Stimulated activated CD8-positive, alpha-beta memory T cell treated with anti-CD3 and anti-CD28 coated beads, Interleukin-4, amount 100 ng/mL, for 1 hour (primary cell): ENCODE measurements at places on chromosomes 12 and 14.

GRCh38 chr12:1093166-1093751 lies 102.2 kb downstream of the ERC1 start:
- DNase-seq: no peak

- DNase-seq: no peak
Observed at GRCh38 chr14:96067985-96068930, 29.1 kb downstream of the C14orf132 start.

DNA sequence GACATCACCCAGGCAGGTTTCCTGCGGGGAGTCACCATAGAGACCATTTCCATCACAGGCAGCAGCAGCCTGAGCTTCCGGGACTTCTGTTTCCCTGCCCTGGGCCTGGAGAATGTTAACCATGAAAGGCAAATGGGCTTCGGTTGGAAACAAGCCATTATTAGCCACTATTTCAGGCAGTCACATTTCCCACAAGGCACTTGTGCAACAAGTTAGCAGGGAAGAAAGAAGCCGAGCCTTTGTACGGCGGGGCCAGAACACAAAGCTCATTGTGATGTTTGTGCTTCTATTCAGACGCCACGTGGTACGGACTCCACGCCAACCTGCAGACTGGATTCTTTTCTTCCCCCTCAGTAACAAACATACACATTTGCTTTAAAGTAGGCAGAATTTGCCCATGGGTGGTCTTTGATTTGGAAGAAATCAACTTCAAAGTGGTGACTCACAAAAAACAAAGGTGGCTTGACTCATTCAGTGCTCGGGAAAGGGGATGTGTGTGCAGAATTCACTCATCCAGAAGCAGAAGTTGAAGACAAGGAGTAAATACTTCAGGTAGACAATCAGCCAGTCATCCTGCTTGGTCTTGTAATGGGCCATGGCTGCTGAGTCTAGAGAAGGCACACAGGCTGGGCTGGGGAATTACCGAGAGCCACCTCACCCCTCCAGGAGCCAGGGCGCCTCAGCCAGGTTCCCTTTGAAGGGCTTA lies 154.2 kb upstream of the PRMT8 start:
- DNase-seq: no peak

DNA sequence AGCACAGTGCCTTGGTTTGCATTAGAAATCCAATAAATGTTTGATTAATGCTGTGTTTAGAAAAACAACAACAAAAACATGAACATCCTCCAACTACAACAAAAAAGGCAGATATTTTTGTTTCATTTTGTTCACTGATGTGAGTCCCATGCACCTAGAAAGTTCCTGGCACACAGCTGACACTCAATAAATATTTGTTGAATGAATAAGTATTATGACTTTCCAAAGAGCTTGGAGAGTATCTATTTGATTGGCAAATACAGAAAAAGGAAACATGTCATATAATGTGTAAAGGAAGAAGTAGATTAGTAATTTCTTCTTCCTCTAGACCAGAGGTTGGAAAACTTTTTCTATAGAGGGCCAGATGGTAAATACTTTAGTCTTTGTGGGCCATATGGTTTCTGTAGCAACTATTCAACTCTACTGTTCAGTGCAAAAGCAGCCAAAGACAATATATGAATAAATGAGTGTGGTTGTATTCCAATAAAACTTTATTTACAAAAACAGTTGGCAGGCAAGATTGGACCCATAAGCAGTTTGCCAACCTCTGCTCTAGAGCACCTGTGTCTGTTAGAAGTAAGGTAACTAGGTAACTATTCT lies 312.3 kb upstream of the DIO2 start:
- DNase-seq: no peak

DNA sequence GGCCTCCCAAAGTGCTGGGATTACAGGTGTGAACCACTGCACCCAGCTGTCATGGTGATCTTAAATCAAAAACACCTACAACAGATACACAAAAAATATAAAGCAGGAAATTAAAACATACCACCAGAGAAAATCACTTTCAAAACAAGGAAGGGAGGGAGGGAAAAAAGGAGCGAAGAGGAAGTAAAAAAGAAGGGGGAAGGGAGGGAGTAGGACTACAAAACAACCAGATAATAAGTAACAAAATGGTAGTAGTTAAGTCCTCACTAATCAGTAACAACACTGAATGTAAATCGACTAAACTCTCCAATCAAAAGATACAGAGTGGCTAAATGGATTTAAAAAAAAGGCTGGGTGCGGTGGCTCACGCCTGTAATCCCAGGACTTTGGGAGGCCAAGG lies 89.0 kb downstream of the SH2B3 start:
- DNase-seq: no peak

- no peak for DNase-seq
Observed at GRCh38 chr14:104220215-104221070, 82.1 kb downstream of the KIF26A start.

DNA sequence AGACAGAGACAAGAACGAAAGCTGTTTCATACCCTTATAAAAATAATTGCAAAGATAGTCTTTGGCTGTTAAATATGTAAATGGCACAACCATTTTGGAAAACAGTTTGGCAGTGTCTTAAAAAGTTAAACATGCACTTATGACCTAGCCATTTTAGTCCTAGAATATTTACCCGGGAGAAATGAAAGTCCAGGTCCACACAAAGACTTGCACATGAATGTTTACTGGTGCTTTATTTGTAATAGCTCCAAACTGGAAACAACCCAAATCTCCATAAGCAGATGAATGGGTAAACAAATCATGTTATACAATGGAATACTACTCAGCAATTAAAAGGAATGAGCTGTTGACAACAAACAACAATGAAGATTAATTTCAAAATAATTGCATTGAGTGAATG lies 380.4 kb downstream of the ETNK1 start:
- no peak for DNase-seq

GRCh38 chr14:50656776-50657175 lies 11.3 kb downstream of the SAV1 start:
- no peak for DNase-seq

DNA sequence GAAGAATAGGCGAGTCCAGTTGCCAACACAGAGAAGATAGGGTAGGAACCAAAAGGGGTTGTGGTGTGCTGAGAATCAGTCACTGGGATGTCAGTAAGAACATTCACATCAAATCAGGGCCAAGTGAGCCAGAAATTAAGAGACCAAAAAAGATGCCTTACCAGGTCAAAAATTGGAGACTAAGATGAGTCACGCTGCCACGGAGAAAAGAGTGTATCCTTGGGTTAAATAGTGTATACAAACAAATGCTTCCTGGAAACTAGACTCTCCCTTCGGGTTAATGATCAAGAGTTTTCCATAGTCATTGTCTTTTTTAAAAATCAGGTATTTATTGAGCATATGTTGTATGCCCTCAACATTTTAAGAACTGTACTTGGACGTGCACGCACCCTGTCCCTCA lies 45.2 kb upstream of the BAZ1A start:
- no peak for DNase-seq

- no peak for DNase-seq
Observed at GRCh38 chr14:23660290-23661226, 24.4 kb downstream of the DHRS2 start.

- DNase-seq: no peak
Observed at GRCh38 chr14:68589447-68590200, 203.2 kb downstream of the ZFP36L1 start.

GRCh38 chr14:72965249-72965648 lies 39.0 kb downstream of the DCAF4 start:
- no peak for DNase-seq

DNA sequence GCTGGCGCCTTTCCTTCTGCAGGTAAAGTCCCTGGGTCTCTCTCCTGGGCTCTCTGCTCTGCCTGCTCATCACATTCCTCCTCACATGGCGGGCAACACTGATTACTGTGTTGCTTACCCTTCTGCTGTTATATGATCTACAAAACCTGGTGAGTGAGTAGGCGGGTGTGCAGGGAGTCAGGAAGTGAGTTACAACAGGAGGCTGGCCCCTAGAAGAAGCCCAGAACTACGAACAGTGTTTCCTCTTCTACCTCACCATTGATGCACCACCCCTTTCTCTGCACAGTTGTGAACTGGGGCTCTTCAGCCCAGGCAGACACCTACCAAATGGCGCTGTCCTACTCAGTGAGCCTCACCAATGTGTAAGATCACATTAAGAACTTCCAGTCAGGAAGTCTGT lies 4.9 kb upstream of the KLHL33 start:
- DNase-seq: peak; percentile 2

DNA sequence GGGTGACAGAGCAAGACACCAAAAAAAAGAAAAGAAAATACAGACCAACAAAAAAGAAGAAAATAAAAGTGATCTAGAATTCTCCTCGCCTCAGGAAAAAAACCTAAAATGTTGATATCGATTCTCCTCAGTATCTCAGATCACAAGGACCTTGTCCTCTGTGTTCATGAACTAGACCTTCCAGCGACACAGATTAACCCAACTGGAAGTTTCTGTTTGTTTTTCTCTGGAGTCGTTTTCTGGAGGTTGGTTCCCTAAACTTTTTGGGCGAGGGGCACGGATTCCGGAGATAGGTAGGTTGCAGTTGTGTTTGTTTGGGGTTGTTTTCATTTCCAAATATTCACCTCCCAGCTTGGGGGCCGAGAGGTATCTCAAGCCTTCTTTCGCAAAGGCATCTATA lies 559 bp upstream of the RFC5 start:
- DNase-seq: no peak

DNA sequence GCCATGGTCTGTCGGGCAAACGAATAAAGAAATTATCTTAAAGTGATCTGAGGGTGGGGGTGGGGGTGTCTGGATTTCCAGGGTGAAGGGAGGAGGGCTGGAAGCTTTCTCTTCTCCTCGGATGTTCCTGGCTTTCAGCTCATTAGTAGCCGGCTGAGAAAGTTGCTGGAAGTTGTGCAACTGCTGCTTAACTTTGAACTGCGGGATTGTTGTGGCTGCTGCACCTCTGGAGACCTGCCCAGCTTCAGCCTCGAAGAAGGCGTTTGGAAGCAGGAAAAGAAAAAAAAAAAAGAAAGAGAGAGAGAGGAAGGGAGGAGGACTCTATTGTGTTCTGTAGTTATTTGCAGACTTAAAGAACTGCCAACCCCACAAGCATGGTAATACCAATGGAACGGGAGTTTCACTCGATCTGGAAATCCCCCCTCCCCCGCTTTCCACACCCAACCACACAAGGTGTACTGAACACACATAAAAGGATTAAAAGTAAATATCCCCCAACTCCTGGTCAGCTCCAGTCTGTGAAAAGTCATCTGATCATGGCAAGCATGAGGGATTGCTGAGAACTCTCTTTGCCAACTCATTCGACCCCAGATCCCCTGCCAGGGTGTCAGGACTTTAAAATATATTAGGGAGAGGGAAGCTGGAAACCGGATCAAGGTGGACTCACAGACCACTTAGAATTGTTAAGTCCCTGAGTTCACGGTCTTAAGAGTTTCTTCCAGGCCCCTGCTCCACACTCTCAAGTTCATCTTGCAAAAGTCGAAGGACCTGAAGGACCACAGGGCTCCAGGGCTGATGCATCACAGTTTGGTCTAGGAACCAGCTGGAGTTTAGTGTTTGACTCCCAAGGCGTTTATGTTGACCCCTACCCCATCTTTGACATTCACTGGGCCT lies at the start of gene RASSF9:
Gene RASSF9 (minus strand): TSS at position 213 of the 894 bp plus-strand sequence. CDS start 208 bp downstream, at position 5.
- no peak for DNase-seq

DNA sequence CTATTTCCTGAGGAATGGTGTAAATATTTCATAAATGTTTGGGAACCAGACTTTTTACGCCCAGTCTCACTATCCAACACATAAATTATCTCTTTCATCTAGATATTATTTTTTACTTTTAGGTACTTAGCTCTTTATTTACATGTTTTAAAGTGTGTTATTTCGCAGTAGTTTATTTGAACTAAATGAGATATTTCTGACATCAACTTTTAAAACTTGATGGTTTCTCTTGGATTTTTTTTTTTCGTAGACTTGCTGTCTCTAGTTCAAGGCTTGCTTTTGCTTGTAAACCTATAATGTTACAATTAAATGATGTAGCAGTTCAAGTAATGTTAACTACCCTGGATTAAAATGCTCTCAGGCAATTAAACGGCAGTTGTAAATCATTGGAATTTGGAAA lies 241.7 kb upstream of the PDE3A start:
- DNase-seq: no peak

DNA sequence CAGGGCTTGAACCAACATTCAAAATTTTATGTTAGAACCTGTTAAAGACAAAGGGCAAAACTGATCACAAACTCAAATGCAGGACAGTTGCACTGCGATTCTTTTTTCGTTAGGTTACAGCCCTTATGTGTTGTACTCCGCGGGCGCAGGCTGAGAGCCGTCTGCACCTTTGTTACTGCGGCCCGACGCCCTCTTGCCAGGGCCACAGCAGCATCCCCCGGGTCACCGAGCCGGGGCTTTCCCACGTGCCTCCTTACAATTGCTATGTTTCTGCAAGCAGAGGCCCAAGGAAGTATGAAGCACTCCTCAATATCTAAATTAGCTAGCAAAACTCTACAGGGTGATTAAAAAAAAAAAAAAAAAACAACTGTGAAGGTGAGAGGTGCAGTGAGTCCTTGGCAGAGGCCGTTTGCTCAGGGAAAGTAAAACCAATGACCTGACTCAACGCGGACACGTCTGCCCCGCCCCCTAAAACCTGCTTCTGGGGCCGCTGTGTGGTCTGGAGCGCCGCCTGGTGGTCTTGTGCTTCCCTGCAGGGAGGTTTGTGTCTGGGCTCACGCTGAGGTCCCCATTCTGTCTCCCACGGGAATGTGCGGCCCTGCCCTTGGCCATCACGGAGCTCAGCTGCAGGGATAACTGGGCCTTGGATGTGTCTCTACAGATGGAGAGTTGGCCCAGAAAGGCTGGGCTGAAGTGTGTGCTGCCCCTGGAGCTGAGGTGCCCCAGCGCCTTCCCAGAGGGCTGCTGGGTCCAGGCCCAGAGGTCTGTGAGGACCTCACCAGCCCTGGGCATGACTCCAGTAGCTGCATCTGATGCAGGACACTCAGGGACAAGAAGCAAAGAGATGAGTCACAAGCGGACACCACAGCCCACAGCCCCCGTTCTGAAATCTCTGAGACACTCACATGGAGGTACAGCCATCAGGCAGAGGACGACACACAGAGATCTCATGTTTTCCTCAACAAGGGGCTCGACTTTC lies 418.5 kb downstream of the TMEM121 start:
- peak; percentile 54 for DNase-seq

GRCh38 chr12:97140355-97140754 lies 233.3 kb downstream of the NEDD1 start:
- no peak for DNase-seq

DNA sequence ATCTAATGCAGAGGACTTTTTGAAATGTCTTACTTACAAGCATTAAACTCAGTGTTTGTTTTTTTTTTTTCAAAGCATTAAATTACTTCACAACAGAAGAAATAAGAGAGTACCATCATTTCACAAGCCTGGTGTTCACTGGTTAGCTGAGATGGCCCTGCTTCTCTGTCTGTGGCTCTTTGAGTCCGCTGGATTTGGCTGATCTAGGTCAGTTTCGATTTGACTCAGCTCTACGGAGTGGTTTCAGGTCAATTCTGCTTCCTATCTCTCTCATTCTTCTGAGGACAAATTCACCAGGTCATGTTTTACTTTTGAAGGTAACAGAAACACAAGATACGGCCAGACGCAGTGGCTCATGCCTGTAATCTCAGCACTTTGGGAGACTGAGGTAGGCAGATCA lies 1066.1 kb downstream of the FLRT2 start:
- no peak for DNase-seq
